ENCODE measurements at places on chromosomes 5 and 9.

- no peak for DNase-seq
These were observed 23.4 kb downstream of the LIX1 start for GRCh38 chr5:97119007-97119390.

GRCh38 chr5:119010206-119010605, 21.9 kb upstream of the DTWD2 start:
- DNase-seq, result no peak

- no peak for DNase-seq
These were observed 1888.9 kb upstream of the CDH6 start for GRCh38 chr5:29304545-29304944.

DNA sequence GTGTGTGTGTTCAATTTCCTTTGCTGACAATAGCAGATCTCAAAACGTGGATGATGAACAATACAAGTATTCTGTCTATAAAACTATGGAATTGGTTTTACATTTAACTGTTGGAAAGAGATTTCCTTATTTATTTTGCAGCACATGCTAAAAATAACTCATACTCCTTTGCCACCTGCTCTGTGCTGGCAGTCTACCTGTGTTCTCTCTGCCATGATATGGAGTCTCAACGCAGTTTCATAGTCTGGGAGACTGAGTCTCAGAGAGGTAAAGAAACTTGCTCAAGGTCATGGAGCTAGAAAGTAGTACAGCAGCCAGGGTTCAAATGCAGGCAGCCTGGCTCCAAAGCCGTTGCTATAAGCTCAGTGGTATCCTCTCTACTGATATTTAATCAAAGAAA, 466.0 kb upstream of the DAP start:
- no peak for DNase-seq

GRCh38 chr5:3029396-3029795, 277.9 kb upstream of the IRX2 start:
- DNase-seq, result no peak

DNA sequence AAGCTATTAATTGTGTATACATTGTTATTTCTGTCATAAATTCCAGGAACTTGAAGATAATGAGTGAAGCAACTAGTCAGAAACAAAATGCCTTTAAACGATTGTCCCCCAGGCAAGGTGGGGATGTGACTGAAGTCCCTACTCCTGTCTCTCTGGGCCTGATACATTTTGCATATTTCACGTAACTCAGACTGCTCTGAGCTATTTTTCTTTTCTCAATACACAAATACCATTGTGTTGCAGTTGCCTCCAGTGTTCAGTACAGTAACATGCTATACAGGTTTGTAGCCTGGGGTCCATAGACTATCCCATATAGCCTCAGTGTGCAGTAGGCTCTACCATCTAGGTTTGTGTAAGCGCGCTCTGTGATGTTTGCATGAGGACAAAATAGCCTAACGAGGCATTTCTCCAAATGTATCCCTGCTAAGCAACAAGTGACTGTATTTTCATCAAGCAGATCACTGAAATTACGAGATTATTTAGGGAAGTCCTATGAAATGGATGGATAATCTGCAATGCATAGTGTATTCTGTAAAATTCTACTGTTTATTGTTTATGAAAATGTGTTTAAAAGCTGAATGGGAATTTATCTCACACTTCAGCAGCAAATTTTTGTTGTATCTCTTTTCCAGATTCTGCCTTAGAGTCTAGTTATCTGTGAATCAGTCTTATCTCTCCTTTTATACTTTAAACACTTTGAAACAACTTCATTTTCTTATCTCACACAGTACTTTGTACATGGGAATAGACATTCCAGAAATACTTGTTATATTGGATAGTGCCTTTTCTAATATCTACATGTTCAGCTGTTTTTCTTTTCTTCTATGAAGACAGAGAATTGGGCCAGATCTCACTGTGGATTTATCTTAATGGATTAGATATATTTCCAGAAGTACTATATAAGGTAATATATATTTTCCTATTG, 150.5 kb downstream of the CD180 start:
- DNase-seq, result no peak

DNA sequence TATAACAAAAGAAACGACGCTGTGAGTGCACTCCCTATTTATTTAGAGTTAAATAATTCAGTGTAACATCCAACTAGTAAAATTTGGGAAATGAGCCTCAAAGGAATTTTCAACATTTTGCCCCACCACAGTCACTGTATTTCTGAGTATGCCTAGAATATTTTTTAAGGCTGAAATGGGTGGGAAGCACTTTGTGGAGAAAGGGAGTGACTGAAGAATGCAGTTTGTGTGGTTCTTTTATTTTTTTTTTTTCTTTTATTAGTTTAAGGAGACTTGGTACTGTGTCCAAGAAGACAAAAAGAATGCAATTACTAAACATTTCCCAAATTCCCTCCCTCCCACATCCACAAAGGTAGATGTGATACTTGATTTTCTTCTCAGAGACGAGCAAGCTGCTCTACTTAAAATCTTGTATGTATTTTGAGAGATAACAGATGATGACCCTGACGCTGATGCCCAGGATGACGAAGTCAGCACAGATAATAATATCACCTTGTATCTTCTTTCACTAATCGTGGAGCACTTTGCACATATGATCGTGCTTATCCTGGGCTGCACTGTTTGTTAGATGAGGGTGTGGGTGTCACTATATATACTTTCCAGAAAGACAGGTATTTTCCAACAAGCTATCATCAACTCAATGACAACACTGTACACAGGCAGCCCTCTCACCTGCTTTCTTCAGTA, 586.3 kb downstream of the RAB3C start:
- no peak for DNase-seq

DNA sequence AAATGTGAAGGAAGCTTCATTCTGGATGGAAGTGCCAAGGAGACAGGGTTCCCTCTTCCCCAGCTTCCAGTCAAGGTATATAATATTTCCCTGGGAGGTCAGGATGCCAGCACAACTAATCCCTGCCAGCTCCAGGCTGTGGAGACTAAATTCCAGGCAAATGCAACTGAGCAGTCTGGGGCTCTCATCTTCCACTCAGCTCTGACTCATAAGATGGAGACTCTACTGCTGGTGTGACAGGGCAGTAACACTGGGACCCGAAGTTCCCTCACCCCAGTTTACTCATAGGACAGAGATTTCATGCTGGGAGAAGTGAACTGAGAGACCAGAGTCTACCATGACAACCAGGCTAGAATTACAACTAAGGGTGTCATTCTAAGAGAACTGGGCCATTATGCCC, 235.4 kb downstream of the FSTL4 start:
- no peak for DNase-seq

DNA sequence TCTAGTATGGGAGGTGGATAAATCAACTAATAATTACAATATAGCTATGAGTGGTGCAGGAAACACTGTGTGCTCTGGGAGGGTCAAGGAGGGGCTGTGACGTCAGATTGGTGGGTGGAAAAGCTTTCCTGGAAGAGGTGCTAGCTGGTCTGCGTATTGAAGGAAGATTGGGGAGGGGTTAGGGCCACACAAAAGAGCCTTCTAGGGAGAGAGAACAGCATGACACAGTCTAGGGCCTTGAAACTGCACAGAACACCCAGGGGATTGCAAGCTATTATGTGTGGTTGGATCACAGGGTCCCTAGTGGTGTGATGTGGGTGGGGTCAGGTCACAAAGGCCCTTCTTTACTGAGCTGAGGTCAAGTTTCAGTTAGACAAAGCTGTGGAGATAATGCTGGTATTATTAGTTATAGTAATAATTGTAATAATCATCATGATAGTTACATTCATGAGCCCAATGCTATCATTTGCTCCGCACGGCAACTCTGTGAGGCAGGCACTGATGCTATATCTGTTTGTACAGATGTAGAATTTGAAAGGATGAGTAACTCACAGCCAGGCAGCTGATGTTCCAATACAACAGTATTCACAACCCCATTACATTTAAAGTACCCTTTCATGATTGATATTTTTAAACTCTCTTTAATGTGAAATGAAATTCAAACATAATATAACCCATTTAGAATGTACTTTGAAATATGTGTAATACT, 197.4 kb upstream of the IL12B start:
- no peak for DNase-seq

DNA sequence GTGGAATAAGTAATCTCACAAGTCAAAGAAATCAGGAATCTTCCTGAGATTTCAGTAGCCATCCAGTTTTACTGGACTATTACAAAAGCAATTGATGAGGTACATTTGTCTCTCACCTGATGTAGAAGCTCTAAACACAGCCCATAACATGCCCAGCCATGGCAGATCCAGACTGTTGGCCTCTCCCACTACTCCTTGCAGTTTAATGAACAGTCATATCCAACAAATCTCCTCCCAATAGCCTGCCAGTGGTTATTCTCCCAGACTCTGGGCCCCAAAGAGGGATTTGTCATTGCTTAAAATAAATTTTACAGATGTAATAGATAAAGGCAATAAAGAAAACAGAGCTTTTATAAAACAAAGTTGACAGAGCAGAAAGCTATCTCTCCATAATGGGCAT, 80.8 kb downstream of the ZNF608 start:
- no peak for DNase-seq

DNA sequence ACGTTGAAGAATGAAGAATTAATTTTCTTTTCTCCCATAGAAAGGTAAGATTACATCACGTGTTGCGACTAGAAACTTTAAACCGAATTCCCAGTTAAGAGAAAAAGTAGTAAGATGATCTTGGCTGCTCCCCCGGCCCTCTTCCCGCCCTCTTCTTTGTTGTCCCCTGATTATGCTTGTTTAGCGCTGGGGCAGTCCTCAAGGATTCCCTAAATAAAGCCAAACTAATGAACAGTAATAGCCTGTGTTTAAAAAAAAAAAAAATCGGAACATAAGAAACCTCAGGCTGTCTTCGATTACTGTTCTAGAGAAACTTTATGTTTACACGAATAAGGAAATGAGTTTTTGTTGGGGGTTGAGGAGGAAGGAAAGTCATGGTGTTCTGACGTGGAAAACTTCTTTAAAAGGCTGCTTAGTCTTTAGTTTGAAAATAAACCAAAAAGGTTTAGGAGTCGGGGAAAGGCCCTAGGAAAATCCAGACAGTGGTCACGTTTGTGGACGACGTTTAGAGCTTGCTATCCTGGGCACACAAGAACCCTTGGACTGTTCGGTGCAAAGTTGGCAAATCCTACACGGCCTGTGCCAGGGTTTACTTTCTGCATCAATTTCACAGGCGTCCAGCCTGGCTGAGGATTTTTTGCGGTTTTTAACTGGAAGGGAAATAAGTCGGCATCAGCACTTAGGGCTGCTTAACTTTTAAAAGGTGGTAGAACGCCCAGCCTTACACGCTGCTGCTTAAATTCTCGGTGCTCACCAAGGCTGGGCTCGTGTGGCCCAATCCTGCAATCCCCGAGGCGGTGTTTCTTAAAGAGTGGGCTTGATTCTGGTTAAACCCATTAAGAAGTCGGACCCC, 1.1 kb upstream of the MAT2B start:
- no peak for DNase-seq

DNA sequence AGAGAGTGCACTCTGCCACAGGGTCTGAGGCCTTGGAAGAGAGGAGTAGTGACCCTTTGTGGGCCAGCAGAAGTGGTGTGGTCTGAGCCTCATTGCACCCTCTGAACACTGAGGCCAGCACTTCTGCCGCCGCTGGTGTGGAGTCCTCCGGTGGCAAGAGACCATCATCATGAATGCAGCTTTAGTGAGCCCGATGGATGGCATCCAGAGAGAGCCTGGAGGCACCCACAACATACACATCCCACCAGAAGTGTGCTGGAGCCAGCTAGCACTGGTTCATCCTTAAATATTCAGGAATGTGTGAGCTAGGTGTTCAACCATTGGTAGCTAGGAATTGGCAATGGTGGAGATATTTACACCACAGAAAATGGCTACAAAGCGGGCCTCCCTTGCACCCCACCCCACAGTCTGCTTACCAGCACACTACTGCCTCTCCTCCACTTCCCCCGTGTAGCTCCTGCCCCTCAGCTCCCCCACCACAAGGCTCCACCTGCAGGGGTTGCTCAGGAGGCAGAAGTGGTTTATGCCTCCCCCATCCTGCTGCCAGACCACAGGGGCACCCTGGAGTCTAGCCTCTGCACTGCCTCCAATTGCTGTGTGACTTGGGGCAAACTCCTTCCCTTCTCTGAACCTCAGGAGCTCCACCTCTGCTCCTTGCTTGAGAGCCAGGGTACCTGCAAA, 16.4 kb downstream of the SLC6A7 start:
- no peak for DNase-seq

DNA sequence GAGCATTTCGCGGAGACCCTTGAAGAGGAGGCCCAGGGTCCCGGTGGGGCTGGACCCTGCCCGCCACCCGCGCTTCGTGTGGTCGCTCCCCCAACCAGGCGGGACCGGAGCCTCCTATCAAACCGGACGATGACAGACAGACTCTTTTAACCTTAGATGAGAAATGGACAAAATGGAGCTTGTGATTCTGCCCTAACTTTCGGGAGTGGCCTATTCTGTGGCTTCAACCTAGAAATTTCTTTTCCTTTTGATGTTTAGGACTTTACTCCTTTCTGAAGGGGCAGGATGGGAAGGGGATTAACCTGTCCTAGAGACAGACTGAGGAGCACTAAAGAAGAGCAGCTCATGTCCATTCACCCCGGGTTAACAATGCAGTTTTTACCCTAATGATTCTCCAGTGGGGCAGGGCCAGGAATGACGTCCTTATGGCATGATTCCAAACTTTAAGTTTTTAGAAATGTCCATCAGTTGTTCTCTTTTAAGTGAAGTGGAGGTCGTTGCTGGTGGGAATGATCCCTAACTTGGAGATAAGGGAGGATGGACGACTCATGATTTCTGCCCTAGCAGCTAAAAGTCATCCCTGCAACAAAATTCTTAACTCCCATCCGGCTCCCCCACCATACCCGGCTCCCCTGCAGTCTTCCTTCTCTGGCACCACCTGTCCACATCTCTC, 1.0 kb downstream of the NIPSNAP3A start:
- no peak for DNase-seq

GRCh38 chr5:152634586-152634985, 229.5 kb upstream of the NMUR2 start:
- peak; percentile 13 for DNase-seq
